Stimulated activated CD8-positive, alpha-beta memory T cell treated with anti-CD3 and anti-CD28 coated beads, Interleukin-12 subunit alpha, Interleukin-12 subunit beta, amount 100 ng/mL, for 4 hours (primary cell): ENCODE measurements at places on chromosomes 4 and X.

DNA sequence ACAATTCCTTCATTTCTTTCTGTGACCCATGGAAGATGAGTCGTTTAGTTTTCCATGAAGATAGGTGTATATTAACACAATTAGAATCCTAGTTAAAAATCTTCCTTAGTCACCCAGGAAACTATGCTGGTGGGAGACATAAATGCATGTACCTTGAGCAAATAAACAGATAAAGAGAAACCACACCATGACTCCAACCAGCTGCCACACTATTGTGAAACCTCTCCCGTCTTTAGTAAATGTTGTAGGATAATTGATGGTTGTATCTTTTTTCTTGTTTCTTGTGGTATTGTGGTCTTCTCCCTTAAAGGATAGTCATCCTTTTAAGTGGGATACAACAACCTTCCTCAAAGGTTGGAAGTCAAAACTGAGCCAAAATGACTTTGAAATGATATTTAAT lies 103.8 kb upstream of the LEF1 start:
- no peak for DNase-seq

DNA sequence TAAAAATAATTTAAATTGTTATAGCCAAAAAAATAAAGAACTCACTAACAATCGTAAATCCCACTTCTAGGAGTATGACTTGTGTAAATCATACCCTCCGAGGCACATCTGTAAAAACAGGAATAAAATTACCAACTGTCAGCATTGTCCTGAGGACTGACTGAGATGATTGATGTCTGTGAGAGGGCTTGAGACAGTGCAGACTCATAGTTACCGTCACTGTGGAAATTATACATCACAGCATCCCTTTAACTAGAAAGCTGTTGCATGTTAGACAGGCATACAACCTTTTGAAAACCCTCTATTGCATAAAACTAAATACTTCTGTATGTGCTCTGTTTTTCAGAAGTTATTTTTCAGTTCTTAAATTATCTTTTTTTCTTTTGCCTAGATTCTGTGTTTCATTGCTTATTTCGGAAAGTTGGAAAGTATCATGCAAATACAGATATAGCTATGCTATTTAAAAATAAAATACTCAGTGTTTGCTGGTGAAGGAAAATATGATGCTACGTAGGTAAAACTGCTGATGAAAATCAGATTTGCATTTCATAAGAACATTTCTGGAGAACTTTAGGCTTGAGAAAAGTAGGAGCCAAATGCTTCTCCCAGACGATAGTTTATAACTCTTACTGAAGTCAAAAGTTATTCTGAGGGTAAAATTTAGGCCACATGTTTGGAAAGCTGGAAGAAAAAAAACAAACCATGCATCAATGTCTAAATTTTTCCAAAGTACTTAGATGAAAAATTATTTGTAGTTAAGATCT lies 13.6 kb upstream of the RBPJ start:
- DNase-seq = no peak

DNA sequence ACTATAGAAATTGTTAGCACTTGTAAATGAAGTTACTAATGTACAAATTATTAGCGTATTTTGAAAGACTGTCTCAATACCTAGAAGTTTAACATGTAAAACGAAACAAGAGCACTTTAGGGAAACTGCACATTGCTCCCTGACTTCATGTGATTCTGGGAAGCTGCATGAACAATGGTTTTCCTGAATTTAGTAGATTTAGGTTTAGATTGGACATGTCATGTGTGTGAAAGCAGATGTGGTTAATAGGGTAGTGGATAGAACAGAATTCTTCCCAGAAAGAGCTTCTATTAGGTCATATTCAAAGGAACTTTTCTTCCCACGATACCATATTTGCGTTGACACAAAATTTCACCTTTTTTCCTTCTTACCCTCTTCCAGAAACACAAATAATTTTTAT lies 14.9 kb upstream of the CXCL8 start:
- DNase-seq = no peak

DNA sequence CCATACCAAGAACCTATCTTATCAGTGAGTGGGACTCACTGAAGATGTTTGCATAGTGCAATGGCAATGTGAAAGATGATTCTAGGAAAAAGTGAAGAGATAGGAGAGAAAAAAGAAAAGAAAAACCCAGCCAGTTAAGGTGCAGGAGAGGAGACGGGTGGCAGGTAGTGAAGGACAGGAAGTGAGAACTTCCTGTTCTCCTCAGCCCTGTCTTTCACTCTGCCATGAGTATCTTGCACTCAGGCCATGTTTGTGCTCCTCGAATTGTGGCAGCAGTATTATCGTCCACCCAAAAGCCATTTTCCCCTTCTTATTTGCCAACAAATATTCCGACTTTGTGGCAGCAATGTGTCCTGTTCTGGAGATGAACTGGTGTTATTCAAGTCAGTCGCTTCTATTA lies 8.6 kb upstream of the ENPEP start:
- DNase-seq = no peak

DNA sequence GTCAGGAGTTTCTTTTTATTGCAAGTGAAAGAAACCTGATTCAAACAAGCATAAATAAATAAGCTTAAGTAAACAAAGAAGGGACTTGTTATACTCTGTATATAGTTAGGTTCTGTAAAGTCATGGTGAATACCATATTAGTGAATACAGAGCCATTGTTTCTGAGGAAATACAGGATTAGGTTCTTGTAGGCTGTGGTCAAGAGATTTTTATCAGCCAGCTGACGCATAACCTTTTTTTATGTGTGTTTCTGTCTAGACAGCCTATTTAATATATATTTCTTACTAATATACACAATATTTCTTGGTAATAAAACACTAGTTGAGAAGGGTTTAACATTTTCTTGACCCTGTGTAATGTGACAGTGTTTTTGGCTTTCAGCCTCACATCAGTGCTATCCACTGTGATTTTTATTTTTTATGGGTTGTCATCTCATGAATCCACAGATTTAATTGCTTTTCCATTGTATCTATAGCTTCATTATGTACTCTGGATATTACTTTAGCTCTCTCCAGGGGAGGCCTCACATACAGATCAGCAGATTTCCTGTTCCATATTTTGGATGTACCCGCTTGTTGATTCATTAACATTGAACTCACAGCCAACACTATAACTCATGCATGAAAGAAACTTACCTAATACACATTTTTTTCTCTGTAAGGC lies 8.0 kb downstream of the HERC3 start:
- DNase-seq = no peak

- no peak for DNase-seq
These were observed 7.1 kb upstream of the TBC1D14 start for GRCh38 chr4:6902318-6903042.

- no peak for DNase-seq
These were observed 144.8 kb upstream of the UNC5C start for GRCh38 chr4:95693594-95693993.

GRCh38 chrX:40205471-40205870 lies 107.7 kb upstream of the BCOR start:
- DNase-seq = no peak
